ENCODE measurements at places on chromosomes 7 and 10.

GRCh38 chr10:128169811-128170379, 43.7 kb upstream of the MKI67 start:
- DNase-seq: no peak

DNA sequence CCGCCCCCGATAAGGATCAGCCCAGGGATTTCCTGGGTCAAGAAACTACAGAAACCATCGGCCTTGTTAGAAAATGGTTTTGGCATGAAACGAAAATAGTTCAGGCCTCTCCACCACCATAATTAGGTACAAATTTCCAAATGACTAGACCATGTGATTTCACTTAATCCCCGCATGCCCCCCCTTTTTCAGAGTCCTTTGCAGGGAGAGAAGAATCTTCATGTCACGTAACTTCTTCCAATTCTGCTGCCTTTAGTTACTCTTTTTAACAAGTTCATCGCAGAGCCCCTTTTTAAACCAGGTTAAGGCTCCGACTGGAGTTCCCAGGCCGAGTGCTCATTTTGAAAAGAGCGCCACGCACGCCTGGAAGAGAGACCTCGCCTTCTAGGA, 3.4 kb downstream of the PDGFA start:
- DNase-seq: no peak

- no peak for DNase-seq
These were observed 68.1 kb upstream of the RNF148 start for GRCh38 chr7:122770686-122771335.

GRCh38 chr10:121838149-121838548, 89.7 kb downstream of the ATE1 start:
- no peak for DNase-seq

DNA sequence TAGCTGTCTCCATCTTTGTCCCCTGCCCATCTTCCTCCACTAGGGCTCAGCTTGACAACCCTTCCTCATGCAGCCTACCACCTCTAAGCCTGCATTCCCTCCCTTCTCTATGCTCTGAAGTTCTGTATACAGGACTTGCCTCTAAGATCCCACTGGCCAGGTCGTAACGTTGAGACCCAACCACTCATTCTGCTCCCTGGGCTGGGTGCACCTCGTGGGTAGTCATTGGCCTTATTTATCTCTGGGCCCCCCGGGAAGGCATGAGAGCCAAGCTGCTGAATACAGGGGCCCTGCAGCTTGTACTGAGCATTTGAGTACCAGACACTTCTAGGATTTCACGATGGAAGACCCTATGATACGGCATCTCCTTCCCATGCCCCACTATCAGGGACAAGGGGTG, 31.2 kb downstream of the MYL10 start:
- no peak for DNase-seq

DNA sequence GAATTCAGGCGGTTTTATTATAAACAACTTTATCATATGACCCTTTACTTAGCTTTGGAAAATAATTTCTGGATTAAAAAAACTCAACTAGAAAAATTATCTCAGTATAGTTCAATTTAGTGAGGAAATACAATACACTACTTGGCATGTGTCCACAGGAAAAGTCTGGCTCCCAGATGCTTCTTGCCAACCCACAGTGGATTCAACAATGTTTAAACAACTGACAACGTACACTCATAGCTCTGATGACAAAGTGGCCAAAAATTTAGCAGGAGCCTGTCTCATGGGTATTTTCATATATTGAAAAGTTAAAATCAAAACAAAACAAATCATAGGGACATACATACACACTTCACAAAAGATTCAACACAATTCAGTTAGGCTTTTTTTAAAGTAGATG, 158.8 kb downstream of the SKAP2 start:
- no peak for DNase-seq

DNA sequence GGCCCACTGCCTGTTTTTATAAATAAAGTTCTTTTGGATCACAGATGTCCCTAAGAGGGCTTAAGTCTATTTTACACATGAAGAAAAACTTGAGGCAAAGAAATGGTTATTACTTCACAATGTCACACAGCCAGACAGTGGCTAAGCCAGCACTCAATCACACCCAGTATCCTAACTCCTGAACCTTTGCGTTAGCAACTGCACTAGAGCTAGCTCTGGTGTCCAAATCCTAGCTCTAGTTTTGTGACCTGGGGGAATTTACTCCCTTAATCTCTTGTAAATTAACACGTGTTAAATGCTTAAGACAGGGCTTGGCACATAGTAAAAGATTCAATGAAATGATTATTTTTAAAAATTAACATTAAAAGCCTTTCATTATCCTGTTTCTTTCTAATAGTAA, 49.0 kb upstream of the TPK1 start:
- no peak for DNase-seq

DNA sequence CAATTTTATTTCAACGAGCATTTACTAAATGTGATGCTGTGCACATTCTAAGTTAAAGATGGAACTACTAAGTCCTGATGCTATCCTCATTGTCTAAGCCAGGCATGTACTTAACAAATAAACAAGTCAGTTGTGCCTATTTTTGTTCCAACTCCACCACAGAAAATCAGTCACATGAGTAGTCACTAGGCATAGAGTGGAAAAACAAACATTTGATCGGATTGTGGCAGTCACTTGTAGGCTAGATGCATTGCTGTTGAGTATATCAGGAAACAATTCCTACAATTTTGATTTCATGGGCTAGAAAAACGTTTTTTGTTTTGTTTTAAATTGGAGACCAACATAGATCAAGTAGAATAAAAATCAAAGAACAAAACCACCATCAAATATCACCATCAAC, 177.6 kb upstream of the SLC25A13 start:
- no peak for DNase-seq

GRCh38 chr7:13414181-13414580, 575.3 kb downstream of the ETV1 start:
- DNase-seq: no peak
